ENCODE measurements at places on chromosomes 1 and 21.

DNA sequence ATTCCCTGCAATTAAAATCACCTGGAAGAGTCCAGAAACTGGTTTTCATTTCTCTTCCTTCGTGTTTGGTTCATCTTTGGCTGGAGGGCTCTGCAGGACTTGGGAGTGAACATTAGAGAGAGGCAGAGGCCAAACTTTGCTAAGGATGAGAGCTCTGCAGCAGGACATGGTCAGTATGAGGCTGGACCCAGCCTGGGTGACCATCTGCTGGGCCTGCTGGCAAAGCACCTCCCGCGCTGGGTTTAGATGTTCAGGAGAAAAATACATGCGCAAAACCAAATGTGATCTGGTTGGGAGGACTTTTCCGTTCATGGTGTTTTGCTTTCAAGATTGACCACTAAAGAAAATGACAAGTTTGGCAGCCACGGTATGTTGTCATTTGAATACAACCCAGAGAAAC lies 15.9 kb downstream of the KAZN start:
- peak; percentile 31 for DNase-seq
- H3K27ac ChIP-seq: peak overlapping the region; percentile 28
- H3K4me3 ChIP-seq: no peak overlapping the region
- no peaks in the 10 kb centered on the region for H3K4me1 ChIP-seq
- H3K36me3 ChIP-seq: no peaks in the 10 kb centered on the region

- no peak overlapping the region for H3K4me3 ChIP-seq
- no peaks in the 10 kb centered on the region for H3K4me1 ChIP-seq
- H3K27me3 ChIP-seq: no peaks in the 10 kb centered on the region
- H3K27ac ChIP-seq: no peak overlapping the region
Observed at GRCh38 chr1:169318536-169319244, 48.9 kb downstream of the NME7 start.

DNA sequence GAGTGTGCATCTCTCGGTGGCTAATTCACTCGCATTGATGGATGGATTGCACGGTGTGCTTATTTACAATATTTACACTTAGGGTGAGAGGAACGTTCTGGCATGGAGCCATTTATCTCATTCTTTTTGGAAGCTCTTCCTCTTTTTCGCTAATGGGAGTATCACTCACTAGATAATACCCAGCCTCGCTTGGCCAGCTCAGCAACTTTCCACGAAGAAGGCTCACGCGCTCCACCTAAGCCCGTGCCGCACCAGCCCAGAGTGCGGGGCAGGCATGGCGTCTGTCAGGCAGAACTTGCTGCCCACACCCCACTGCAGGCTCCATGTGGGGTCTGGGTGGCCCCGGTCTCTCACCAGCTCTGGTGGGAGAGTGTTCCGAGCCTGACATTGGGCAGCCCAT lies 484.9 kb downstream of the NPHP4 start:
- no peaks in the 10 kb centered on the region for H3K36me3 ChIP-seq
- no peak overlapping the region for H3K27ac ChIP-seq
- no peak for DNase-seq
- H3K4me3 ChIP-seq: no peak overlapping the region
- no peaks in the 10 kb centered on the region for H3K27me3 ChIP-seq

DNA sequence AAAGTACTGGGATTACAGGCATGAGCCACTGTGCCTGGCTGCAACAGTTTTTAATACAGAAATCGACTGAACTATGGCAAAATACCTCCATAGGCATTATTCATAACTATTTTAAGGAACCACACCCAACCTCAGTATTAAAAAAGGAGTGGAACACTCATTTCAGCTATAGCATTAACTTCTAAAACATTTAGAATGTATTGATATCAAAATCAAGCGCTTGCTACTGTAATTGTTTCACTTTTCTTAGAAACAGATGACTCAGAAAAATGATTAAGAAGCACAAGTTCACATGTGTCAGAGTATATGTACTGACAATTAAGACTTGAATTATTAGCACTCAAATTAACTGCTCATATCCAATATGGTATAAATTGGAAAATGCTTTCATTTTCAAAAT lies 15.1 kb downstream of the AIDA start:
- H3K27me3 ChIP-seq: no peaks in the 10 kb centered on the region
- no peak overlapping the region for H3K27ac ChIP-seq
- peaks cover 61% of the 10 kb centered on the region for H3K36me3 ChIP-seq
- 0 out of 2 replicates have a peak, but pooled peaks cover 7% of the 10 kb centered on the region for H3K4me1 ChIP-seq
- no peak for DNase-seq
- H3K4me3 ChIP-seq: no peak overlapping the region

DNA sequence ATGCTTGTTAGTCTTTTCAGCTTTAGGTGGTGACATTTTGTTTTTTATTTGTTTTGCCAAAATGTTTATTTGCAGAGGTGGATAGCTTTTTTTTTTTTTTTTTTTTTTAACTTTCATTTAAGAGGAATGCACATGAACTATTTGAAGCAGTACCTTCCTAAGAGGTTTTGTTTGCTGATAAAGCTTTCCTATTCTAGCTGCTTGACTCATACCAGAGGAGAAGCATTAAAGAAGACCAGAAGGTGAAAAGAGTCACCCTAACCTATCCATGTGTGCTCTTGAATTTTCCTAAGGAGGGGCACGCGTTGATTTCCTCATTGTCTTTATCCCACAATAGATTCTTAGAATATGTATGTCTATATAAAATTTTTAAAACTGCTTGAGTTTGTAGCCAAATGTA lies 57.7 kb downstream of the PRDM2 start:
- peaks cover 13% of the 10 kb centered on the region for H3K4me1 ChIP-seq
- no peak overlapping the region for H3K4me3 ChIP-seq
- no peaks in the 10 kb centered on the region for H3K27me3 ChIP-seq
- peaks cover 5% of the 10 kb centered on the region for H3K36me3 ChIP-seq

DNA sequence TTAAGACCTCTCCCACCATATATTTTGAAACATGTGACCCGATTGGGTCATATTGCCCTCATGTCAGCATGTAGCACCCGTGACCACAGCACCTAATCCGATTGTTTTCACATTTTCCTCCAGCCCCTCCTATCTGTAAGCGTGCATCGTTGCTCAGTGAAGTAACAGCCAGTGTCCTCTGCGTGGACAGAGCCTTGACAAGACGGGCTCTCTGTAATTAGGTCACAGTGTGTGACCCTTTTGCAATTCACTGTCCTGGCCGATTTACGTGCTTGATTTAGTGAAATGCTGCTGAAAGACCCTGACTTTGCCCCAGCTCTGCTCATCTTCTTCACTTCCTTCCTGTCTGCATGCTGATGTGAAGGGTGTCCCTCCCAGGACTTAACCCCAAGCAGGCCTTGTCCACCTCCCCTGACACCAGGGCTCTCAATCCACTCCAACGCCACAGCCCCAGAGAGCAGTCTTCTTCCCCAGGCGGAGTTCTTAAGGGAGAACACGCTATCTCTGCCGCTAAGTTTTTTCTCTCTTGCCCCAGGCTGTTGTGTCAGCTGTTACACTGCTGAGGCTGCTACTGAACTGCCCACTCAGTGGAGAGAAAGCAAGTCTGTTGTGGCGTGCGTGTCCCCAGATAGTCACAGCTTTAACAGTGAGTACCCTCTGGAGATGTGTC lies 19.4 kb downstream of the URB2 start:
- peaks cover 77% of the 10 kb centered on the region for H3K36me3 ChIP-seq
- H3K4me3 ChIP-seq: no peak overlapping the region

GRCh38 chr1:67760030-67760821 lies 73.0 kb downstream of the GNG12 start:
- peaks cover 5% of the 10 kb centered on the region for H3K4me1 ChIP-seq
- peaks cover 12% of the 10 kb centered on the region for H3K36me3 ChIP-seq
- peak; percentile 56 for DNase-seq
- no peak overlapping the region for H3K4me3 ChIP-seq

GRCh38 chr1:18348354-18348753 lies 132.4 kb upstream of the KLHDC7A start:
- no peaks in the 10 kb centered on the region for H3K36me3 ChIP-seq
- DNase-seq: no peak
- H3K4me3 ChIP-seq: no peak overlapping the region
- no peak overlapping the region for H3K27ac ChIP-seq
- peaks cover 10% of the 10 kb centered on the region for H3K4me1 ChIP-seq

DNA sequence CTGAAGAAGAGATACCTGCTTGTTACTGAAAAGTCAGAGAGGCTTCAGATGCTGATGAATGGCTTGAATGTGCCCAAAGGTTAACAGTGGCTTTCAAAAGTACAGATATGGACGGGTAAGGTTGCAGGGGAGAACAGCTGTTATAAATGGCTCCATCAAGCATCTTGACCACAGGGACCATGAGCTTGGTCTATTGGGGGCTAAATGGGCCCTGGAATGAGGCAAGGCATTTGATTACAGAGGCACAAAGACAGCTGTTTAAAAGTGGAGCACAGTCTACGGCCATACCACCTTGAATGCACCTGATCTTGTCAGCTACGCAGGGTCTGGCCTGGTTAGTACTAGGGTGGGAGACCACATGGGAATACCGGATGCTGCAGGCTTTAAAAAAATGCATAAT lies 48.3 kb downstream of the C1orf198 start:
- no peak for DNase-seq
- no peak overlapping the region for H3K27ac ChIP-seq
- peaks cover 28% of the 10 kb centered on the region for H3K4me1 ChIP-seq
- H3K4me3 ChIP-seq: no peak overlapping the region
- H3K36me3 ChIP-seq: no peaks in the 10 kb centered on the region
